ENCODE measurements at places on chromosomes 3 and 15.

GRCh38 chr15:36265422-36265821, 314.0 kb upstream of the CDIN1 start:
- DNase-seq, result no peak
- no peaks in the 10 kb centered on the region for H3K4me1 ChIP-seq
- no peaks in the 10 kb centered on the region for H3K36me3 ChIP-seq
- no peak overlapping the region for H3K27ac ChIP-seq
- no peak overlapping the region for H3K4me3 ChIP-seq

DNA sequence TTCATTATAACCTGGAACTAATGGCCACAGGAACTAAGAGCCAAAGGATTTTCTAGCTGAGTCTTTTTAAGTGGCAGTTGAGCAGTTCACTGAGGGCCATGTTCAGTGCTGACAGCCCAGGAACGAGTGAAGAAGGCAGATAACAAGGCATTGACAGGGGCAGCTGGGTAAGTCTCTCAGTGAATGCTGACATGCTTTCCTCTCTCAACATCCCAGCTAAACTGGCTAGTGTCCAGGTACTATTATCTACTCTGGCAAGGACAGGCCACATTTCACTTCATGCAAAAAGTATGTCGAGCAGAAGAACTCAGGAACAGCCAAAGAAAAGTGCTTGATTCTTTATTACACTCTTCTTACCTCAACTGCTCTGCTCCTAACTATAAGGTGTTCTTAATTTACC, 515.9 kb downstream of the NLGN1 start:
- no peak for DNase-seq
- no peak overlapping the region for H3K4me3 ChIP-seq
- no peaks in the 10 kb centered on the region for H3K36me3 ChIP-seq
- H3K27ac ChIP-seq, result peak overlapping the region; percentile 72
- no peaks in the 10 kb centered on the region for H3K27me3 ChIP-seq

DNA sequence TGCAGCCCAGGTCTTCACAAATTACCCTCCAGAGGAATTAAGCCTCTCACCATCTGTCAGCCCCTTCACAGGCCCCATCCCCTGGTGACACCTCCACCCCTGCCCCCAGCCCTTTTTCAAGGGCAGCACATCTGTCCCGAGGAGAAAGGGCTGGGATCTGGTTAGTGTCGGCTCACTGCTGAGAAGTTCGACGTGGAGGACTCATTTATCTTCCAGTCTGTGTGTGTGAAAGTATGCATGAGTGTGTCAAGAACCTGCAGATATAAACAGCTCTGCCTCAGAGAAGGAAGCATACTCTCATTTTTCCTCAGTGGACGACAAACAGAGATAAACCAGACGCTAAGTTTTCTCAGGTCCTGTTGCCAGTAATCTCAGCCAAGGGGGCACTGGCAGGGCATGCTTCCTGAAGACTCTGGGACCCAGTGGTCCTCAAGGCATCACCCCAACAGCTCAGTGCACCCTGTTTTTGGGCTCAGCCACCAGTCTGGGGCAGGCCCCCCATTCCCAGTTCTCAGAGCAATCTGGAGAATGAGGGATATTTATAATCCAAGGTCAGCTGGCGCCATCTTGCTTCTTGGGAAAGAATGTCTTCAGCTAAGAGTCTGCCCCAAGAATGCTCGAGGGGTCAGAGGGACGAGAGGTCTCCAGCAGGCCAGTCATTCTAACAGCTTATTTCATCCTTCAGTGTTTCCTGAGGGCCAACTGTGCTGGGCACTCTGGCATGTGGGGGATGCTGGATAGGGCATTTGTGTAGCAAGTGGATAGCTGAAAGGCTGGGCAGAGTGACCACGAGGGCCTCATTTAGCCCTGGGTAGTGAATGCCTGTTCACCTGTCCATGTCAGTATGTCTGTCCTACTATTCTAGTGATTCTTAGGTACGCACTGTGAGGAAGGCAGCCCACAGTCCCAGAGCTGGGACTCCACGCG, 73.6 kb downstream of the ADCY5 start:
- no peak overlapping the region for H3K27ac ChIP-seq
- H3K4me1 ChIP-seq, result peaks cover 18% of the 10 kb centered on the region
- no peaks in the 10 kb centered on the region for H3K36me3 ChIP-seq
- H3K27me3 ChIP-seq, result peaks cover 60% of the 10 kb centered on the region
- H3K4me3 ChIP-seq, result no peak overlapping the region

GRCh38 chr3:111547631-111548030, 5.6 kb downstream of the CD96 start:
- no peaks in the 10 kb centered on the region for H3K36me3 ChIP-seq
- H3K27ac ChIP-seq, result no peak overlapping the region
- H3K4me1 ChIP-seq, result peaks cover 11% of the 10 kb centered on the region
- DNase-seq, result no peak
- no peaks in the 10 kb centered on the region for H3K27me3 ChIP-seq
- H3K4me3 ChIP-seq, result no peak overlapping the region

DNA sequence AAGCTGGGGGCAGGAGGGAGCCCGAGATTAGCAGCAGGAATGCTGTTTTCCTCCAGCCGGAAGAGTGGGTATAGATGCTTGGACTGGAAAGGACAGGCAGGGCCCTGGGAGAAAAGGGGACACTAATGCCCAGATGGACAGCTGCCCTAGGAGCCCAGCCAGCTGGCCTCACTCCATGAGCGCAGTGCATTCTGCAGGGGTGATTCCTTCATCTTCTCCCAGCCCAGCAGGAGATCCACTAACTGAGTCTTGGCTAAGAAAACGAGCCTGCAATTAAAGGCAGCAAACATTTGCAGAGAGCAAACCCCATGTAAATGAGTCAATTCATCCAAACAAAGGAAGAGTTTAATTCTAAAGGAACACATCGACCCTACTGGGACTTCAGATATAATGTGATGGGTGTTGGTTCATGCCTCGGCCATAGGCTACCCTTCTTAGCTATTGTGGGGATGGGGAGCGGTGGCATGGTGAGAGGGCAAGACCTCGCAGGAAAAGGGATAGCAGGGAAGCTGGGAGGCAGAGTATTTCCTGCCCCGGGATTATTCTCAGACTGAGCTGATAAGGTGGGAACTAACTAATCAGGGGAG, 13.3 kb upstream of the MINAR1 start:
- no peaks in the 10 kb centered on the region for H3K27me3 ChIP-seq
- H3K4me3 ChIP-seq, result no peak overlapping the region
- peaks cover 10% of the 10 kb centered on the region for H3K4me1 ChIP-seq
- no peak for DNase-seq
- no peaks in the 10 kb centered on the region for H3K36me3 ChIP-seq

- H3K4me3 ChIP-seq, result no peak overlapping the region
- H3K4me1 ChIP-seq, result peaks cover 15% of the 10 kb centered on the region
Observed at GRCh38 chr15:98755138-98755537, 106.8 kb downstream of the IGF1R start.

- H3K4me3 ChIP-seq, result peak overlapping the region; percentile 92
- peaks cover 29% of the 10 kb centered on the region for H3K4me1 ChIP-seq
- H3K27ac ChIP-seq, result peak overlapping the region; percentile 99
- H3K27me3 ChIP-seq, result no peaks in the 10 kb centered on the region
- no peak for DNase-seq
Observed at GRCh38 chr3:57557085-57557537, 1.0 kb downstream of the PDE12 start.

GRCh38 chr3:135081856-135082434, 286.9 kb downstream of the EPHB1 start:
- H3K4me1 ChIP-seq, result no peaks in the 10 kb centered on the region
- H3K27ac ChIP-seq, result no peak overlapping the region
- DNase-seq, result no peak
- no peaks in the 10 kb centered on the region for H3K36me3 ChIP-seq
- H3K27me3 ChIP-seq, result peaks cover 36% of the 10 kb centered on the region

DNA sequence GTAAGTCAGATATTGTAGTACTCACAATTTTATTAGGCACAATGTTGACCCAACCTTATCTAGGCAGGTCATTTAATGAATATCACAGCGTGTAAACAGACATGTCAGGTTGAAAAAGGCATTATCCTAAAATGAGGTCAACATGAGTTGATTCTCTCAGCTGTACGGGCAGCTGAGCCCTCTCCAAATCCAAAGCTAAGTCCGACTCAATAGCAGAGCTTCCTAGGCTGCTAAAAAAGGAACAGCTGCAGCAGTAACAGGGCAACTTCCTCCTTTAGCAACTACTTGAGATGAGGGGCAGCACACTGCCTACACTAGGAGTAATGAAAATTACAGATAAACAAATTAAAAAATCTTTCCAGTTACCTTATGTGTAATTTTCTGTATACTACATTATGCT, 189.2 kb downstream of the CADM2 start:
- no peaks in the 10 kb centered on the region for H3K27me3 ChIP-seq
- no peaks in the 10 kb centered on the region for H3K4me1 ChIP-seq
- no peak overlapping the region for H3K4me3 ChIP-seq
- H3K27ac ChIP-seq, result no peak overlapping the region

DNA sequence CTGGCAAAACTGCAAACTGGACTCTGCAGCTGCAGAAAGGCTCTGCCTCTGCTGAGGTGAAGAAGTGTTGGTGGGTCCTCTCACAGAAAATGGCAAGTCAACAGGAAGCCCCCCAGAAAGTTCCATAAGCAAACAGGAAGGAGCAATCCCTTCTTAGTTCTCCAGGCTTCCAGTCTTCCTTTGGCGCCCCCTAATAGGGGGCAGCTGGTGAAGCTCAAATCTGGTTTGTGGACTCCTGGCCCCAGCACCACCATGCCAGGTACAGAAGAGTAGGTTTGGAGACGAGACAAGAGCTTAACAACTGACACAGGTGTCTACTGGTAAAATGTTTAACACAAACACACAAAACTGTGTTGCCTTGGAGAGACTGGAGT, 35.5 kb downstream of the LEO1 start:
- no peak overlapping the region for H3K27ac ChIP-seq
- H3K36me3 ChIP-seq, result peaks cover 14% of the 10 kb centered on the region
- no peak for DNase-seq
- no peaks in the 10 kb centered on the region for H3K4me1 ChIP-seq

GRCh38 chr3:120265989-120266388, 19.0 kb downstream of the GPR156 start:
- no peaks in the 10 kb centered on the region for H3K27me3 ChIP-seq
- H3K4me3 ChIP-seq, result no peak overlapping the region
- peaks cover 8% of the 10 kb centered on the region for H3K4me1 ChIP-seq
- H3K36me3 ChIP-seq, result no peaks in the 10 kb centered on the region

- H3K27me3 ChIP-seq, result no peaks in the 10 kb centered on the region
- H3K27ac ChIP-seq, result no peak overlapping the region
- no peak for DNase-seq
- H3K4me1 ChIP-seq, result peaks cover 4% of the 10 kb centered on the region
- no peak overlapping the region for H3K4me3 ChIP-seq
Observed at GRCh38 chr3:29137601-29138000, 143.3 kb upstream of the RBMS3 start.

DNA sequence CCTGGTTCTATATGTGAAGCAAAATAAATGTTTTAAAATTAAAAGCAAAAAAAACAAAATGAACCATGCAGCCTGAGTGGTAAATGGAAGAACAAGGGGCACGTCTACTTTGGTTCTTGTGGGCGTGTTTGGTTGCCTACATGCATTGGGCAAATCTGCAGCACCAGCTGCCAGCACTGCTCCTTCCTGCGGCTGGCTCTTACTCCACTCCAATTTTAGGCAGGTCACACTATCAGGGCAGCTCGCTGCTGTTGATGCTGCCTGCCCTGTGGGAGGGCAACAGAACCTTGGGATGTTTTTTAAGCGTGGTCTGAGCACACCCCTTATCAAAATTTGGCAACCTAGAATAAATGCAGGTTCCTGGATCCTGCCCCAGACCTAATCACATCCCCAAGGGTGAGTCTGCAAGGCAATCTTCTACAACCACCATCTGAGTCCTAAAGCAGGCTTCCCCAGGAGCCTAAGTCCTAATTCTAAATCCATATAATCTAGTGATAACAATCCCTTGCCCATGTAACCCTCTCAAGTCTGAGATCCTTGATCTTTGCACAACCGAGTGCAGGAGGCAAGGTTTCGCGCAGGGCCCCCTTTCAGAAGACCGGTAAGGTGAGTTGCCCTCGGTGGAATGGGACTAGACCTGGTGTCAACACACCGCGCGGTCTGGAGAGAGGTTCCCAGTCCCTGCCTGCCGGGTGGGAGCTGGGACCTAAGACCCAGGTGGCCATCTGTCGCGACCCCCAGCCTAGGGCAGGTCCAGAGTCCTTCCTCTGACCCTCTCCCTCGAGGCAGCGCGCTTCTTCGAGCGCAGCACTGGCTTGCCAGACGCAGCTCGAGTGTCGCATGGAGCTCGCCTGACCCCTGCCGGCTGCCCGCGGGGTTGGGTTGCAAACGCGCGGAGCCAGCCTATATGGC, 15.9 kb downstream of the IVD start:
- H3K36me3 ChIP-seq, result peaks cover 7% of the 10 kb centered on the region
- DNase-seq, result peak; percentile 82
- H3K27me3 ChIP-seq, result no peaks in the 10 kb centered on the region
- peaks cover 16% of the 10 kb centered on the region for H3K4me1 ChIP-seq
- H3K27ac ChIP-seq, result no peak overlapping the region

DNA sequence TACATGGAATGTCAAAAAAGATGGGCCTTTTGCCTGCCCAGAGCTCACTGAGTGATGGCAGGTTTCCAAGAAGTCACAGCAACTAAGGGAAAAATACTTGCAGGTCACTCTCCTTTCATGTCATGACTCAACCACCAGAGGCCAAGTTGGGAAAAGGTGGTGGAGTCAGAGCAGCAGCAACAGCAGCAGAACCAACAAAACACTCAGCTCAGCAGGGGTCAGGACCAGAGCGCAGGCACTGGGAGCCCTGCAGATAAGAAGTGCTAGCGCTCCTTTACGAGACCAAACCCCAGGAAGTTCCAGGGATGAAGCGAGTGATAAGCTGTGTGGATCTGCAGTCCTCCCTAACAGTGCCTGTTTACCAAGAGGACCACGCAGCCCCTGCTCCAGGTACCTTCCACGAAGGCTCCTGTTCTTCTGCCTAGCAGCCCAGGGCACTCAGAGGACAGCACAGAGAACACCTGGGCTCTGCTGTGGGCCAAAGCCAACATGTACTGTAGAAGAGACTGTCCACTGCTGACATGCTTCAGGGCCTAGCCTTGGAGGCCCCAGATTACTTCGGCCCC, 26.0 kb downstream of the POC1A start:
- H3K36me3 ChIP-seq, result no peaks in the 10 kb centered on the region
- no peak overlapping the region for H3K4me3 ChIP-seq
- DNase-seq, result no peak
- peaks cover 8% of the 10 kb centered on the region for H3K4me1 ChIP-seq

GRCh38 chr3:64856106-64856505, 168.3 kb upstream of the ADAMTS9 start:
- no peak for DNase-seq
- peaks cover 38% of the 10 kb centered on the region for H3K4me1 ChIP-seq
- no peaks in the 10 kb centered on the region for H3K27me3 ChIP-seq
- H3K4me3 ChIP-seq, result no peak overlapping the region
- H3K27ac ChIP-seq, result peak overlapping the region; percentile 57

- no peak for DNase-seq
- H3K4me3 ChIP-seq, result no peak overlapping the region
- H3K27me3 ChIP-seq, result no peaks in the 10 kb centered on the region
- no peaks in the 10 kb centered on the region for H3K36me3 ChIP-seq
- no peaks in the 10 kb centered on the region for H3K4me1 ChIP-seq
Observed at GRCh38 chr3:190396001-190396400, 8.0 kb downstream of the CLDN16 start.

- peaks cover 5% of the 10 kb centered on the region for H3K36me3 ChIP-seq
- no peaks in the 10 kb centered on the region for H3K27me3 ChIP-seq
- H3K4me1 ChIP-seq, result peaks cover 17% of the 10 kb centered on the region
Observed at GRCh38 chr3:29293421-29293820, 12.6 kb downstream of the RBMS3 start.

Measured in mesothelial cell of epicardium (in vitro differentiated cells).